ENCODE measurements at places on chromosomes 5 and 9.

GRCh38 chr5:91433861-91434260, 50.7 kb upstream of the ARRDC3 start:
- no peak for DNase-seq

DNA sequence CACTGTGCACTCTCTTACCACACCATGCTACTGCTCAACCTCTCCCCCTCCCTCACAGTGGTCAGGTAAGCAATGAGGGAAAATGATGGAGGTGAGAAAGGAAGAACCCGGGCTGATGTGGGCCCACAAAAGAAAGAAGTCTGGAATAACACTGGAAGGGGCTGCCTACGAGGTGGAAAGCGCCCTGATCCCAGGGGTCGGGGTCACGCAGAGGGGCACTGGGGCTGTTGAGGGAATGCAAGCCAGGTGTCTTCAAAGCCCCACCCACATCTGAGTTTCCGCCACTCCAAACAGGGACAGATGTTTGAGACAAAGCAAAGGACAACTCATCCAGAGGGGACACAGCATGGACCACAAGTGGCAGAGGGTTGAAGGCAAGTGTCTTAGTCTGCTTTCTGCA, 4.2 kb downstream of the TNIP1 start:
- no peak for DNase-seq

DNA sequence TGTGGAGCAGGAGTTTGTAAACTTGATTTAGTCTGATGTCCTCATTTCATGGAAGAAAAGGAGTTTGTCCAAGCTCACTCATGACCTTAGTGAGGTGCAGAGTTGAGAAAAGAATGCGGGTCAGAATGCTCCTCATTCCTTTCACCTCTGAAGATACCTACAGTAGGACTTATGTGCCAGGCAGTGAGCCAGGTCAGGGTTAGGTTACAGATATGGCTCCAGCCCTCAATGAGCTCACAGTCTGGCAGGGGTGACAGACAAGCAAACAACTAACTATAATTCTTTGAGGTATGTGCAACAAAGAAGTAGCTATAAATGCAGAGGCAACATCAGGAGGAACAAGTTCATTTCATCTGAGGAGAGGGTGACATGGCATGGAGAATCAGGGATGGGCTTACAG, 102.5 kb downstream of the SPATA31D1 start:
- no peak for DNase-seq

GRCh38 chr9:38295764-38296163, 96.7 kb upstream of the ALDH1B1 start:
- DNase-seq, result no peak

GRCh38 chr5:34849253-34849652, 10.3 kb downstream of the TTC23L start:
- DNase-seq, result no peak

- no peak for DNase-seq
Measured at GRCh38 chr5:27854243-27854852, 816.0 kb upstream of the CDH9 start.

GRCh38 chr5:35956429-35956828, 18.0 kb upstream of the CAPSL start:
- no peak for DNase-seq

DNA sequence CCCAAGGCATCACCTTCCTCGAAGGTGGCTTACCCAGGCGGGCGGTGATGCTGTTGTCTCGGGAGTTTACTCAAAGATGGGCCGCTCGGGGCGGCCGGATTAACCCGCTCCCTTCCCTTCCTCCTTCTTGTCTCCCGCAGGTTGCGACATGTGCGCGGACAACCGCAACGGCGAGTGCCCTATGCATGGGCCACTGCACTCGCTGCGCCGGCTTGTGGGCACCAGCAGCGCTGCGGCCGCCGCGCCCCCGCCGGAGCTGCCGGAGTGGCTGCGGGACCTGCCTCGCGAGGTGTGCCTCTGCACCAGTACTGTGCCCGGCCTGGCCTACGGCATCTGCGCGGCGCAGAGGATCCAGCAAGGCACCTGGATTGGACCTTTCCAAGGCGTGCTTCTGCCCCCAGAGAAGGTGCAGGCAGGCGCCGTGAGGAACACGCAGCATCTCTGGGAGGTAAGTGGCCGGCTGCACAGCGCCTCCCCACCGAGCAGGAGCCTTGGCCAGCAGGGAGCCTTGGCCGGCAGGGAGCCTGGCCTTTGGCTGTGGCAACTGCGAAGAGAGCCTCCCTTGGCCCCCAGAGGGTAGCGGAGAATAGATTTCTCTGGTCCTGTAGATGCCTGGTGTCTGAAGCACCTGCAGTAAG, 10.6 kb downstream of the PRDM6 start:
- no peak for DNase-seq

DNA sequence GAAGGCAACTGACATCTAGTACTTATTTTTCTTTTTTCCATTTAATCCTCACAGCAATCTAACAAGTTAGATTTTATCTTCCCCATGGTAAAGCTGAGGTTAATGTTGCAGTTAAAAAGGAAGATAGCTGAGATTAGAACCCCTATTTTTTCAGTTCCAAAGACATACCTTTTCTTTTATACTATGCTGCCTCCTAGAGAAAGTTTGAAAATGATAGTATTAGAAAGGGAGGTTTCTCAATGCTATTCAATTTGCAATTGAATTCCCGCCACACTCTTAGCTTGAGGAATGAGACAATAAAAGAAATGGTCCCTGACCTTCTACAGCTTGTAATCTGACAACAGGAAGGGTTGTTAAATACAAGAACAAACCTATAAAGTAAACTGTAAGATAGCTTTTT, 195.9 kb upstream of the TRIM32 start:
- no peak for DNase-seq

- no peak for DNase-seq
Measured at GRCh38 chr5:80926536-80926935, 33.6 kb upstream of the RASGRF2 start.

- DNase-seq, result no peak
Measured at GRCh38 chr9:15203581-15203980, 103.4 kb downstream of the TTC39B start.

DNA sequence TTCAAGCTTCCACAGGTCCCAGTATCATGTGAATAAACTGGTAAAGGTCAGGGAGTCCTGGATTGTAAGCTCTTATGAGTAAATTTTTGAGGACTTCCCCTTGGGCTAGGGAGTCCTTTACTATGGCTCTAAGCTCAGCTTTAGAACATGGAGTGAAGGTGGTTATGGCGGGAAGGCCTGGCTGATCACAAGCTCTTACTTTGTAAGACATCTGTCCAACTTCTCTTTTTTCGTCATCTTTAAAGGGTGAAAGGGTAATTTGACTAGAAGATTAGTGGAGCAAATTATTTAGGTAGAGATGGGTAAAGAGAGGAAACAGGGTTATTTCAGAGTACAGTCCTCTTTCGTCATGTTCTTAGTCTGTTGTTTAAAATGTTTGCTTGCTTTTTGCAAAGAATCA, 155.4 kb downstream of the AOPEP start:
- DNase-seq, result no peak
